ENCODE measurements at places on chromosomes 16 and 17. TPM values are rescaled to one million over a fixed set of nuclear protein-coding genes. Genes with fewer than 3 reads are reported as not detected.
A peak's percentile ranks its signal among the peaks of the same experiment; 100 is the strongest.

GRCh38 chr16:58638148-58639036, 8.8 kb upstream of the CNOT1 start:
- DNase-seq: peak; percentile 45

DNA sequence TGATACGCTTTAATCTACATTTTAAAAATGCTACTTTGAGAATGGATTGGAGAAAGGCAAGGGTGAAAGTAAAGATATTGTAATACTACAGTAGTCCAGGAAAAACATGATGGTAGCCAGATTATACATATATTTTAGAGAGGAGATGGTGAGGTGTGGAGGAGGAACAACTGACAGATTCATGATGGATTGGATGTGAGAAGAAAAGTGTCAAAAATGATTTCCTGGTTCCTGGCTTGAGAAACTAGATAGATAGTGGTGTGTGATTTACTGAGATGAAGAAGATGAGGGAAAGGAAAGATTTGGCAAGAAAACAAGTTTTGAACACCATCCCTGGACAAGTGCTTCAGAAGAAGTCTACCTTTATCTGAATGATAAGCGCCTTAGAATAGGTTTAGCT, 80.5 kb downstream of the CHD9 start:
- no peak for DNase-seq

GRCh38 chr16:1129106-1129960, 23.6 kb upstream of the CACNA1H start:
- DNase-seq: no peak

- DNase-seq: no peak
Observed at GRCh38 chr16:70594569-70594968, 51.8 kb upstream of the IL34 start.

DNA sequence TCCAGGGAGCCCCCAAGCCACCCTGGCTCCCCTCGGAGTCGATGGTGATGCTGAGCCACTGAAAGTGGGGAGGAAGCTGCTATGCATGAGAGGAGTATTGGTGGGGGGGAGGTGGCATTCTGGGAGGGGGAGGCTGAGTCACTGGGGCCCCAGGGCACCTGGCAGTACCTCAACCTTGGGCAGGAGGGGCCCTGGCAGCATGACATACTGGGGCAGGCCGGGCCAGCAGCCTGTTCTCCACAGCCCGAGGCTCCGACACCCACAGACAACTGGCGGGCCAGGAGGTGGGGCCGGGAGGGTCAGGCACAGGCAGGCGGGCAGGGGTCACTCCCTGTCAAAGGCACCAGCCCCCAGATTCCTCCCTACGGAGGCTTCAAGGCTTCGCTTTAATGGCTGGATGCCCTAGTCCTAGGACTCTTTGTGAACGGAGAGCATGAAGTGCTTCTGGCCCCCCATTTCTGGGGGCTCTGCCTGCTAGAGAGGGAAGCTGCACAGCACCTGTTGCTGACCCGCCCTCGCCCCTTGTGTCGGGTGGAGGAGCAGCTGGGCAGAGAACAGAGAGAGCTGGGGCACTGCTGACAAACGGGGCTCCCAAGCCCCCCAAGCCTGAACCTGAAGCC, 928 bp downstream of the CASKIN2 start:
- no peak for DNase-seq

Gene KRT12
- not detected for total RNA-seq

- no peak for DNase-seq
Observed at GRCh38 chr16:73735954-73736353, 560.7 kb upstream of the PSMD7 start.

DNA sequence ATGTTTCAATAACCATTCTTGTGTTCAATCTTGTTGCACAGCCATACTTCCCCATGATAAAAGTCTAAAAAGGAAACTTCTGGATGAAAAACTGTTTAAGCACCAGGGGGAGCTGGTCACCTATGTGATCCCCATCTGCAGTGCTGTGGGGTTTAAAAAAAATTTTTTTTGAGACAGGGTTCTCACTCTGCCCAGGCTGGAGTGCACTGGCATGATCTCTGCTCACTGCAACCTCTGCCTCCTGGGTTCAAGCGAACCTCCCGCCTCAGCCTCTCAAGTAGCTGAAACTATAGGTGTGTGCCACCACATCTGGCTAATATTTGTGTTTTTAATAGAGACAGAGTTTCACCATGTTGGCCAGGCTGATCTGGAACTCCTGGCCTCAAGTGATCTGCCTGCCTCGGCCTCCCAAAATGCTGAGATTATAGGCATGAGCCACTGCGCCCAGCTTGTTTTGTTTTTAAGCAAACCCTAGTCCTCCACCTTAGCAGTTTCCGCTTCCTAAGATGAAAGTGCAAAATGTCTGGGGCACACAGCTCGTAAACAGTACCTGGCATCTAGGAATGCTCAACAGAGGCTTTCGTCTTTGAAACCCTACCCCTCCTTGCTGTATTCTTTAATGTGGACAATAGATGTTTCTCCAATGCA, 25.4 kb downstream of the DNAJA2 start:
- DNase-seq: peak; percentile 24

Gene VPS35L
- total RNA-seq: 59.7 TPM

DNA sequence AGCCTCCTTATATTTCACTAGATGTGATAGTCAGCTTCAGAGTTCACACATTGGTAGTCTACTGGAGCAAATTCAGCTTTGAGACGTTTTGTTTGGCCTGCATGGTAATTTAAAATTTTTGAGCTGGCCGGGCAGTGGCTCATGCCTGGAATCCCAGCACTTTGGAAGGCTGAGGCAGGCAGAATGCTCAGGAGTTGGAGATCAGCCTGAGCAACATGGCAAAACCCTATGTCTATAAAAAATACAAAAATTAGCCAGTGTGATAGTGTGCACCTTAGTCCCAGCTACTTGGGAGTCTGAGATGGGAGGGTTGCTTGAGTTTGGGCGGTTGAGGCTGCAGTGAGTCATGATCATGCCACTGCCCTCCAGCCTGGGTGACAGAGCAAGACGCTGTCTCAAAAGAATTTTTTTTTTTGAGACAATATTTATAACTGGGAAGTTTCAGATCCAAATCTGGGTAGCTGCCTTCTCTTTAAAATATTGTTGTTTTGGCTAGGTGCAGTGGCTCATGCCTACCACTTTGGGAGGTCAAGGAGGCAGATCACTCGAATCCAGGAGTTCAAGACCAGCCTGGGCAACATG, 4.8 kb upstream of the BLMH start:
- DNase-seq: no peak

DNA sequence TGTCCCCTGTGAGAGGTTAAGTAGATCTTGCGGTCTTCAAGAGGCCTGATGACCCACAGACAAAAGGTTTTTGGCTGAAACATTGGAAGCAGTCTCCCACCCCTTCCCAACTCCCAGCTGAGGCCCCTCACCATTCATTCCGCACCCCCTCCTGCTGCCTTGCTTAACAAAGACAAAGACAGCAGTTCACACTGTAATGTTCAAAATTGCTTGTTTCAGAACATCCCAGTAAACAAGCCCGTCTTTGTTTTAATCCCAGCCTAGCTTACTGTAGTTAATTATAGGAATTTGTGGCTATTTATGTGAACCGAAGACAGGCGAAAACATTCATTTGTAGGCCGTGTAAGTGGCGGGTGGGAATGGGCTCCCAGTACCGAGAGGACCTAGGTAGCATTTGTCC, 55.7 kb downstream of the IRX5 start:
- no peak for DNase-seq

DNA sequence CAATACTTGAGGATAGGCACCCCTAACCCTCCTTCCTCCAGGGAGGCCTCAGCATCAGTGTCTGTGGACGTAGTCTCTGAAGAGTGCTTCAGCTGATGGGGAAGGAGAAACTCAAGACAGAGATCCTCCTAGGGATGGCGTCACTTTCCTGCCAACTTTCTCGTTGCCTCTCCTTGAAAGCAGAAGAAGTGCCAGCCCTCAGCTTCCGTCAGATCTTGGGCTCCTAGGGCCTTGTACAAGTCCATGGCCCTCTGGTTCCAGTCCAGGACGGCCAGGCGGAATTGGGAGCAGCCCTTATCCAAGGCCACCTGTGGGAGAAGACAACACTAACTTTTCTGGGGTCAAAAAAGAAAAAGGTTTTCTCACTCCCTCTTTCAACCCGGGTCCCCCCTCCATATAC, 1.3 kb downstream of the SAT2 start:
- no peak for DNase-seq

Gene TBX6
- total RNA-seq: 6.6 TPM
